Epithelial cell of proximal tubule (primary cell): ENCODE measurements at places on chromosomes 4 and X.
A peak's percentile ranks its signal among the peaks of the same experiment; 100 is the strongest.

GRCh38 chr4:5029447-5029846 lies 10.2 kb upstream of the CYTL1 start:
- no peak for DNase-seq

- DNase-seq: no peak
Observed at GRCh38 chr4:145720656-145721055, 40.7 kb downstream of the C4orf51 start.

DNA sequence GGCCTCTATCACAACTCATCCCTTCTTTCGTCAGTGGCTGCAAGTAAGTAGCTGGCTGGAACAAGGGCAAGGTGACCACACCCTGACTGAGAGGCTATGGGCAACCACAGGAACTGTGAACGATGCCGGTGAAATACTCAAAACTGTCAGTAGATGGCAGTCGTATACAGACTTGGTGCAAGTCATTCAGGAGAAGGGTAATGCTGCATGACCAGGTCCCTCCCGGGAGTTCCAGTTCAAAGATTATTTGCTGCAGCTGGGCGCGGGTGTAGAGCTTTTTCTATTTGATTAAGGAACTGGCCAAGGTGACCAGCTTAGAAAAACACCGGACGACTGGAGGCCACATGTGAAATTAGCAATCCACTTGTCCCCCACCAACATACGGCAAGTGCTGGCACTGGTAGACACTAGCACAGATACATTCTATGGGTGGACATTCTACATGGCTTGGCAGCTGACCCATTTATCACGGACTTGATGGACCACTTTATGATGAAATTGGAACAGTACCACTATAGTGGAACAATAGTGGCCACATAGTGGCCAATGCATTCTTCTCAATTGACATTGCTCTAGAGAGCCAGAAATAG lies 726.6 kb downstream of the TRAM1L1 start:
- DNase-seq: peak; percentile 60

DNA sequence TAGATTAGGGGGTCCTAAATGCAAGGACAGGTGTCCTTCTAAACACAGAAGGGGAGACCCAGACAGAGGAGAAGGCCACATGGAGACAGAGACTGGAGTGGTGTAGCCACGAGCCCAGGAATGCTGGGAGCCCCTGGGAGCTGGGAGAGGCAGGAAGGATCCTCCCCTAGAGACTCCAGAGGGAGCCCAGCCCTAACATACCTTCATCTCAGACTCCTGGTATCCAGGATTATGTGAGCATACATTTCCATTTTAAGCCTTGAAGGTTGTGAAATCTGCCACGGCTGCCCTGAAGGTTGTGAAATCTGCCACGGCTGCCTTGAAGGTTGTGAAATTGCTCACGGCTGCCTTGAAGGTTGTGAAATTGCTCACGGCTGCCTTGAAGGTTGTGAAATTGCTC lies 148.4 kb downstream of the ASMT start:
- DNase-seq: no peak
